NCI-H1105 (cell line): ENCODE measurements at places on chromosomes 6 and 20.
A peak's percentile ranks its signal among the peaks of the same experiment; 100 is the strongest.

DNA sequence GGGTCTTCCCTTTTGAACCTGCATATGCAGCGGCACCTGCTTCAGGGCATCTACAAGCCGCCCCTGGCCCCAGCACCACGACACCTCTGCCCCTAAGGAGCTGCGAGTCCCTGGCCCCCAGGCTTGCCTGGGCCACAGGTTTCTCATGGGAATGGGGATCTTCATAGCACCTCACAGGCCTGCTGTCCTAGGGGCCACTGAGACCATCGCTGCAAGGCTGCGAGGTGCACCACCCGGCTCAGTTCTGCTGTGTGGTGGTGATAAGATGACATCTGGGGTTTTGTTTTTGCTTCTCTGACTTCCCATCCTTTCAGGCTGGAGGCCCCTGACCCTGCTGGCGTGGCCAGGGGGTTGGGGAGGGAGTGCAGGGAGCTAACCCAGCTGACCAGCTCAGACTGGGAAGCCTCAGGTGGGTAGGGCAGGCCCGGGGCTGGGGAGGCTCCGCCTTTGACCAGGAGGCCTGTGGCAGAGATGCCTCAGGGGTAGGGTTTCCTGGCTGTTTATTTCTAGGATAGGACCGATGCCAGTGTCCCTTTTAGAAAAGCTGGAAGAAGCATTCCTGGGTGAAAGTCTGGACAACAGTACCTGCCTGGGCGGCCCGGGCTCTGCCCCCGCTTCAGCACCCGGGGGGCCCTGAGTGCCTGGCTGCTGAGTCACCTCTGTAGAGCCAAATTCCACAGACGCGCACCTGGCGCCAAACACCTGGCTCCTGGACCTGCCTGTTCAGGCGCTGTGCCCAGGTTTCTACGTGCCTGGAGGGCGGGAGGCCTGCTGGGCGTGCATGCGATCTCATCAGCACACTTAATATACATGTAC lies 264.7 kb downstream of the DLL1 start:
- peak; percentile 98 for DNase-seq

- no peak for DNase-seq
Measured at GRCh38 chr6:97653076-97653475, 370.1 kb upstream of the MMS22L start.

- DNase-seq = no peak
Measured at GRCh38 chr6:168060521-168060931, 18.5 kb downstream of the FRMD1 start.

DNA sequence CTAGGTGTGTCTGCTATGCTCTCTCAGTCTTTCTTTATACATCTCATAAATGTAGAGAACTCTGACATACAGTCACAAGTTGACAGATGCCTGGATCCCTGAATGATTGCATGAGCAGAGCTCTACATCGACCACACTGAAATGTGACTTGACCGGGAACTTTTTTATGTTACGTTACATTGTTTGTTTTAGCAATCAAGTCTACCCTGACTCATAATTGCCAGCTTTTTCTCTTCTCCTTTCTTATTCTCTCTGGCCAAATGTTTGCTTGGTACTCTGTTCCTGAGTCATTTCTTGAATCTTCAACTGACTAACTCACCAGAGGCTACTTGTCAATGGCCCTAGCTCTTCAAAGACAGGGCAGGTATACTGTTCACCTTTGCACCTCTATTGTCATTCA lies 213.6 kb upstream of the DTNBP1 start:
- no peak for DNase-seq

DNA sequence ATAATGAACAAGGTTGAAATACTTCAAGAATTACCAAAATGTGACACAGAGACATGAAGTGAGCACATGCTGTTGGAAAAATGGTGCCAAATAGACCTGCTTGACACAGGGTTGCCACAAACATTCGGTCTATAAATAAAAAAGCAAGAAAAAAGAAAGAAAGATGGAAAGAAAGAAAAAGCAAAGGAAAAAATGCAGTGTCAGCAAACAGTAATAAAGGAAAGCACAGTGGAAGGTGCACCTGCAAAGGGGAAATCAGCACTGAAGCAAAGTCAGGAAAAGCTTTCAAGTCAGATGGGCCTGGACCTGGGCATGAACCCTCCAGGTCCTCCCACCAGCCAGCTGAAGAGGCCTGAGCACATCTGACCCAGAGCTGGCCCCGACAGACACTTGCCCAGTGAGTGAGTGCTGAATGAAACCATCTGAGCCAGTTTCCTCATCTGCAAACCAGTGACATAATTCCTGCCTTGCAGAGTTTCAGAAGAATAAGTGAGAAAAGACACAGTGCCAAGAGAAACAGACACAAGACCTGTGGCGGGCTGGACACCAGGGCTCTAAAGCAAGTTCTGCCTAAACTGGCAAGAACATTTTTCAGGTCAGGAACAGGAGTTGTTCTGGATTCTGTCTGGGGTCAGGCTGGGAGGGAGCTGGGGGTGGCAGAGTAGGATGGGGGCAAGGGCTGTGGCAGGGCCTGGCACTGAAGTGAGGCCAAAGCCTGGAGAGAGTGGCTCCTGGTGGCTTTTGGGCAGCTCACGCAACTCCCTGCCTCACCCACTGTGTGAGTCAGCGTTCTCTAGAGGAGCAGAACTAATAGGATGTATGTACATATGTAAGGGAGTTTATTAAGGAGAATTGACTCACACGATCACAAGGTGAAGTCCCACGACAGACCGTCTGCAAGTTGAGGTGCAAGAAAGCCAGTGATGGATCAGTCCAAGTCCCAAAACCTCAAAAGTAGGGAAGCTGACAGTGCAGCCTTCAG lies 23.9 kb upstream of the MICB start:
- no peak for DNase-seq

- DNase-seq = no peak
Measured at GRCh38 chr6:39003072-39003471, 45.5 kb upstream of the GLP1R start.

DNA sequence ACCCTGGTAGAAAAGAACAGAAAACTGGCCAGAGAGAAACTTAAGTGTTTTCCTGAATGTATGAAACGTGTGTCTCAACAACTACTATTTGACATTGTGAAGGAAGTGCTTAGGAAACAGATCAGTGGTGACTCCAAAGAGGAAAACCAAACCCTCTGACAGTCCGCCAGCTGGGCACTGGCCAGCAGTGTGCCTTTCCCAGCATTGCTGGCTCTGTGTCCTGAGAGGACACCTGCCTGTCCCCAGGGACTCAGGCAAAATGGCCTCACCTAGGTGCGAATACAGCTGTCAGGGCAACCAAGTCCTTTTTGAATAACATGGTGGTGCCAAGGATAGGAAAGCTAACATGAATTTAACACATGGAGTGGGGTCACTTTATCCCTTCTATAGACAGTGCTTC lies 72.5 kb downstream of the NDUFAF5 start:
- peak; percentile 41 for DNase-seq

DNA sequence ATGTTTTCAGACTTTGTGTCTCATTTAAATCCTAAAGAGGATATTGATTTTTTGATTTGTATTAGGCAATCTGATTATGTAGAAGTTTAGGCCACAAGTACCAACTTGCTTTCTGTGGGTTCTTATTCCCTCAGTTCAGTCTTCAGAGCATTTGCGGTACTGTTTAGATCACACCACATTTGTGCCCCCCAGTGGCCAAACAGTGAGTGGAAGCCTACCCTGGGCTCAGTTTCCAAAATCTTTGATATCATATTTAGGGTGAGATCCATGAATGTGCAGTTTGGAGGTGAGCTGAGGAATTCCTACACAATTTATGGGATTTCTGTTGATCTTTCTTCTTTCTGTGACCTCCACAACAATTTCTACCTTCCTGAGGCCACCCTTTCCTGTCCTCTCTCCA lies 92.3 kb upstream of the FUT9 start:
- no peak for DNase-seq

GRCh38 chr20:54759589-54759988 lies 284.2 kb downstream of the DOK5 start:
- DNase-seq = no peak

DNA sequence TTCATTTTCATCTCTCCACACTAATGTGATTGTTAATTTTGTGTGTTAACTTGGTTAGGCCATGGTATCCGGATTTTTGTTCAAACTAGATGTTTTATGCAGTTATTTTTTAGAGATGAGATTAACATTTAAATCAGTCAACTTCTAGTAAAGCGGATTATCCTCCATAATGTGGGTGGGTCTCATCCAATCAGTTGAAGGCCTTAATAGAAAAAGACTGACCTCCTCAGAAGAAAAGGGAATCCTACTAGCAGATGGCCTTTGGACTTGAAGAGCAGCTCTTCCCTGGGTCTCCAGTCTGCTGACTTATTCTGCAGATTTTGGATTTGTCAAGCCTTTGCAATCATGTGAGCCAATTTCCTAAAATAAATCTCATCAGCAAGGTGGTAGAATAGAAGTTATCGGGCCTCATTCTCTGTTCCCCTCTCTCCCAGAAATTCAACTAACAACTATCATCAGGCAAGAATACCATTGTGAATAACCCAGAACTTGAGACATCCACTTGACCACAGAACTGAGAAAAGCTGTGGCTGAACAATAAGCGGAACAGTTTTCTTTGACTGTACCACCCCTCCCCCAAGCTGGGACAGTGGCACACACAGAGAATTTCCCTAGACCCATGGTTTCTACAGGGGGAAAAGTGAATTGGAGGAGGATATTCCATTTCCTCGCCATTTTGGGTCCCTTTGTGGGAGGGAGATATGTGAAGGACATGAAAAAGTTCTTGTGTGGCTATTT lies 323.0 kb downstream of the UTRN start:
- DNase-seq = no peak

DNA sequence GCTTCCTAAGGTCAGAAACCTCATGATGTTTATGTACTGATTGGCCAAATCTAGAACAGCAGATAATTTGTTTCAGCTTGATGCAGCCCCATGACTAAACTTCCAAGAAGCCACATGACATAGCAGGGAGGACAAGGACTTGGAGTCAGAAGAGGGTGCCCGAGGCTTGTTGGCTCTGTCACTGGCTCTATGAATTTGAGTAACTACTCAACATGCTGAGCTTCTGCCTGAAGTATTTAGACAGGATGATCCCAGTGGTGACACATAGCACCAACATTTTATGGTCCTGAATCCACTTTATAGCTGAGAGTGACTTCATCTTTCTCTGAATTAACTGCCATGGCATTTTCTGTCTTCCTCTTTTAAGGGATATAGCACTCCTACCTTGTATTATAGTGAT lies 13.5 kb upstream of the TBX18 start:
- DNase-seq = no peak

GRCh38 chr20:50385733-50386640 lies 124.2 kb upstream of the PTPN1 start:
- DNase-seq = no peak

DNA sequence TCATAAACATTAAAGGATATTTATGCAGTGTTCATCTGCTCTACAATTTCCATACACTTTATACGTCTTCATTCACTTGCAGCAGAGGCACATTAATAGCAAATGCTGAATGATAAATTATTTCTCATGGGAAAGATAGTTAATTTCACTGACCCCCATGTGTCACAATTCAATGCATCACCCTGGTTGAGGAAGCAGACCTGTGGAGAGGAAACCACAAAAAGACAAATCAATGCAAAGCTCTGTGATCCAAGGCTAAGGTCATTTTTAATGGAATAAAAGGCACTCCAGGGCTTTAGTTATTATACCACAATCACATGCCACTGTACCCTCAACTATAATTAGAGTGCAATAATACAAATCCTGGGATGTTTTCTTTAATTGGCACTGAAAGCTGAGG lies 40.3 kb upstream of the TENT5A start:
- no peak for DNase-seq

DNA sequence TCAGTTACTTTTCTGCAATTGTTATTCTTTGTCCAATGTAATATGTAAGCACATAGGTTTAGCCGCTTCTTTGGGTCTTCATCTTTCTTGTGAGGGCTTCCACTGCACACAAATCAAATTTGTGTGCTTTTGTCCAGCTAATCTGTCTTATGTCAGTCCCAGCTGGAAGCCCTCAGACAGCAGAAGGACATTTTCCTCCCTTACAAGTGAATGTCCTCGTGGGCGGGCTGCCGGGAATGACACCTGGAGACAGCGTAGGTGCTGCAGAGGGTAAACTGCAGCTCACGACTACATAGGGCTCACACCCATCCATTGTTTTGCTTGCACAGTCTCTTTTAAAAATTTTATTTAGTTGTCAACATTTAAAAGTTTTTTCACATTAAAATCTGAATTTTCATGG lies 24.6 kb upstream of the PPP1R14C start:
- no peak for DNase-seq

- no peak for DNase-seq
Measured at GRCh38 chr6:151059612-151060095, 180.1 kb upstream of the AKAP12 start.

DNA sequence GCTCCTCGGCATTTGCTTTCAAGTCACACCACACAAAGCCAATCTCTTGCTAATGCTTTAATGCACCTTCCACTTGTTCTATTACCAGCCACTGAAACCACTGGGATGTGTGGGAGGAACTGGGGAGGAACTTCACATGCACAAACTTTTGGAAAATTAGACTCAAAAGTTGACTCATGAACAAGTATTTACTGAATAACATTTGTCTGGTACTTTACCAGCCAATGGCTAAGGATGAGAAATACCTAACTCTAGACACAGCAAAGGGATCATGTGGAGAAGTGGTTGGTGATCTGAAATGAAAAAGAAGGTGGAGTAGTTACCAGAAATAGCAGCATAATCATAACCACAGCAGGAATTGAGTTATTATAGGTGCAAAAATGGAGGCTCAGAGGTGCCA lies 554.0 kb upstream of the NOX3 start:
- no peak for DNase-seq

DNA sequence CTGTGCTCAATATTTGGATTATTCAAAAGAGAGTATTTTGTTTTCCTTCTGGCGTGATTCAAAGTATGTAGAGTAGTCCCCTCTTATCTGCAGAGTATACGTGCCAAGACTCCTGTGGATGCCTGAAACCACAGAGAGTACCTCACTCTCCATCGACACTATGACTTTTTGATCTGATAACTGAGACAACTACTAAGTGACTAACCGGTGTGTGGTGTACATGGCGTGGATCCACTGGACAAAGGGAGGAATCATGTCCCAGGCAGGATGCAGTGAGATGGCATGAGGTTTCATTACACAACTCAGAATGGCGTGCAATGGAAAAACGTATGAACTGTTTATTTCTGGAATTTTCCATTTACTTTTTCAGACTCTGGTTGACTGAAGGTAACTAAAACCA lies 112.2 kb upstream of the PDE7B start:
- no peak for DNase-seq

- DNase-seq = no peak
Measured at GRCh38 chr6:34146021-34146782, at the start of gene GRM4. Gene GRM4 (minus strand): TSS chr6:34146087. CDS start chr6:34133496, 12,591 bp downstream.

GRCh38 chr20:17662333-17663039 lies 19.6 kb downstream of the RRBP1 start:
- no peak for DNase-seq
